NCI-H345 (cell line): ENCODE measurements at places on chromosomes 12 and 14.

DNA sequence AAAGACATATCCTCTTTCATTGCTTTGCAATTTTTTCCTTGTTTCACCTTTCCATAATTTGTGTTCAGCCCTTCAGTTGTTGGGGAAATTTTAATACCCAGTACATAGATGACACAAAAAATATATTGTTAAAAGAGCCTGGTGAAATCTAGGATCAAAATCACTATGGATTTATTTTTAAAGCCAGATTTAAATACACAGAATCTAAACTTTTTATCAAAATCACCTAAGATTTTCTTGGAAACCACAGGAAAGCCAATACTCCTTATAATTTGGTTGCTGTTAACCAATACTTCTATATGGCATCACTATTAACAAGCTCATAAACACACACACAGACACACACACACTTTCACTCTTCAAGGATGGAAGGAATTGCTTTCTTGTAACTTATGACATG lies at the start of gene TAS2R20:
Gene TAS2R20, minus strand, starts transcription at position 101 of the 400 bp plus-strand sequence. CDS start 429 bp downstream, outside the sequence.
- no peak for DNase-seq

- DNase-seq: no peak
Observed at GRCh38 chr14:60183741-60184140, 18.5 kb upstream of the DHRS7 start.

- DNase-seq: no peak
Observed at GRCh38 chr12:4228122-4228580, 45.4 kb upstream of the CCND2 start.

DNA sequence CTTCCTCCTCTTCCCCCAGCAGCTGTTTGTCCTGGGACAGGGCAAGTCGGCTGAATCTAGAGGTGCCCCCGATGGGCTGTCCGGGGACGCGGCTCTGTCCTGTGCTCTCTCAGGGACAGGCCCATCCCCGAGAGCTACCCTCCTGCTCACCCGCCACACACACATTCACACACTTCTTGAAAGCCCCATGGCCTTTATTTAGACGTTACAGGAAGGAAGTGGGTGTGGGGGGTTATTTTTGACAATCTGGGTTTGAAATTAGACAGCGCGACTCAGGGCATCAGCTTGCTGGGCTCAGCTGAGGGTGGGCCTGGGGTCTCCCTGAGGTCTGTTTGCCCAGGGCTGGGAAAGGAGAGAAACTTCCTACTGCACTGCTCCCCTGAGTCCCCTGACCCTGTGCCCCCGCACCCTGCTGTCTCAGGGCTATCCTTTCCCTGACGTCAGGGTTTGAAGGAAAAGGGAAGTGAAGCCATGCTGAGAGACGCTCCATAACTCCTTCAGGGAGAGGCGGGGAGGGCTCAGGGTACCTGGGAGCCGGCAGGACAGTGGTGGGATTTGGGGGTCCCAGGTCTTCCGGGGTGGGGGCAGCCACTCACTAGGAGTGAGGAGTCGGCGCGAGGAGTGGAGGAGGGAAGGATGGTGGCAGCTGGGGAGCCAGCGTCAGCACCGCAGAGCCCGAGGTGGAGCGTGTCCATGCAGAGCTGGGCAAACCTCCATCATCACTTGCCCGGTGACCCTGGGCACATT lies 8.1 kb downstream of the PTPN6 start:
- no peak for DNase-seq

GRCh38 chr14:99322731-99323599 lies 51.0 kb upstream of the BCL11B start:
- DNase-seq: no peak

- no peak for DNase-seq
Observed at GRCh38 chr14:43204816-43205215, 1302.3 kb downstream of the FSCB start.

DNA sequence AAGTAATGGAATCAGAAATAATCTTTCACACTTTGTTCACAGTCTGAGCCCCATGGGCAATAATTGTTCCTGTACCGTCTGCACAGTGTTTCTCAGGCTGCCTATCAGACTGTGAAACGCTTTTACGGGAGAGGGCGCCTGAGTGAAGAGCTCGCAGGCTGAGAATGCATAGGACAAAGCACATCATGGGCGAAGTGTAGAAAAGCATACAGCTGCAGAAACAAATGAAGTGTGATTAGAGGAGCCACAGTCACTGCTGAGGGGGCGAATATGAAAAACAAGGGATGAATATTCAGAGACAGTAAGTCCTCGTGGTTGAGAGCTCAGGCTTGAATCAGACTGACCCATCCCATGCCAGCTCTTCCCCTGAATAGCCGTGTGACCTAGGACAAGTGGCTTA lies 438.4 kb upstream of the DCN start:
- DNase-seq: no peak

DNA sequence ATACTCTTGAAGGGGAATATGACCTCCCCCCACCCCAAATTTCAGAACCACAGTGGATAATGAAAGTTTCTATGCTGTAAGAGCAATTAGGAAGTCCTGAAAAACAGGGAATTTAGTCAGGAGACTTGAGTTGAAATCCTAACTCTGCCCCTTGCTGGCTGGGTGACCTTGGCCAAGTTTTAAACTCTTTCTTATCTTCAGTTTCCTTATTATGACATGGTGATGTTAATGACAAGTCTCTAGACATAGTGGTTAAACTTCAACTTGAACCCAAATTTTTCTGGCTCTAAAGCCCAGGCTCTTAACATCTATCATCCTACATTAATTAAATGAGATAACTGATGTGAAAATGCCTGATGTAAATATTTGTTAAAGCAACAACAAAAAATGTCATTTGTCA lies 325.9 kb downstream of the APAF1 start:
- no peak for DNase-seq
